Head of caudate nucleus (tissue), 42 donors: ENCODE measurements at places on chromosomes 11 and 22.

GRCh38 chr11:43489869-43490465 is 131.2 kb downstream of the TTC17 start:
- DNase-seq, result no peak

DNA sequence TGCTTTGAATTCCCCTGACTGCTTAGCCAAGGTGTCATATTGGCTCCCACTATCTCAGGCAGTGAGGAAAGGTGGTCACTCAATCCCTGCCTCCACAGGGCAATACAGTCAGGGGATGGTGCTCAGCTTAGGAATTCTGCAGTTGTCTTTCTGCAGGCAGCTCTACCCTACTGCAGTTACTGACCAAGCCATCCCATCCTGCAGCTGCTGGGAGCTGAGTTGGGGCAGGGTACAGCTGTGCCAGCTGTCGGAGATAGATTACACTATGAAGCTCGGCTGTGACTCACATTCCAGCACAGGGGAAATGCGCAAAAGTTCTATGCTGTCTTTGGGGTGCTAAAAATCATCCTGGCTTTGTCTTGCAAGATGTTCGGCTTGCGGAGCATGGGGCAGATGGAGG is 4.4 kb upstream of the DAGLA start:
- DNase-seq, result no peak

- no peak for DNase-seq
Observed at GRCh38 chr11:31233425-31233824, 136.1 kb downstream of the DCDC1 start.

DNA sequence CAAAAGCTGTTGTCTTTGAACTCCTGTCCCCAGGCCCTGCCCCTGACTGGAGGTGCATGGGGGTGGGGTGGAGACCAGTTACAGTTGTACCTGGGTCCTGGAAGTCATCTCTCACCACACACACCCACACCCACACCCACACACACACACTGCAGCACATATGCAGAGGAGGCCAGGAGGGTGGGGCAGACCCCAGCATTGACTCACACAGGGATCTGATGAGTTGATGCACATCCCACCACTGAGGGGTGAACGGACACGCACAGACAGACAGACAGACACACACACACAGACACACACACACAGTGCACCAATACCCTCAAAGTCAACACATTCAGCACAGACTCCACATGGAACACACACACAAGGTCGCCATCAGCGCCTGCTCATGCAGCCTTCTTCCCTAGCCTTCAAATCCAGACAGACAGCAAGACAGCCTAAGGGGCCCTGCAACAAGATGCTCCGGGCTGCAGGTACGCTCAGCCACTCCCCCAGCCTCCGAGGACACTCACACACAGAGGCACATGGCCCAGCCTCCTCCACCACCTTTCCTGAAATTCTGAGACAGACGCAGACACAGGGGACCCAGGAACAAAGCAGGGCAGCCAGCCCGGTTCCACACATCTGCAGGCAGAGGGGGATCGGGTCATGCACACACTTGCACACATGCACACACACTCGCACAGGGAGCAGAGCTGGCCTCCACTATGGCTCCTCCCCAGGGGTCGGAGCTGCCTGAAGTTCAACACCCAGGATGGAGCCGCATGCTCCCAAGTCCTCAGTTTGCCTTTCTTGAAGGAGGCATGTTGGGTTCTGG is 26.5 kb downstream of the SYT7 start:
- DNase-seq, result peak; percentile 72

DNA sequence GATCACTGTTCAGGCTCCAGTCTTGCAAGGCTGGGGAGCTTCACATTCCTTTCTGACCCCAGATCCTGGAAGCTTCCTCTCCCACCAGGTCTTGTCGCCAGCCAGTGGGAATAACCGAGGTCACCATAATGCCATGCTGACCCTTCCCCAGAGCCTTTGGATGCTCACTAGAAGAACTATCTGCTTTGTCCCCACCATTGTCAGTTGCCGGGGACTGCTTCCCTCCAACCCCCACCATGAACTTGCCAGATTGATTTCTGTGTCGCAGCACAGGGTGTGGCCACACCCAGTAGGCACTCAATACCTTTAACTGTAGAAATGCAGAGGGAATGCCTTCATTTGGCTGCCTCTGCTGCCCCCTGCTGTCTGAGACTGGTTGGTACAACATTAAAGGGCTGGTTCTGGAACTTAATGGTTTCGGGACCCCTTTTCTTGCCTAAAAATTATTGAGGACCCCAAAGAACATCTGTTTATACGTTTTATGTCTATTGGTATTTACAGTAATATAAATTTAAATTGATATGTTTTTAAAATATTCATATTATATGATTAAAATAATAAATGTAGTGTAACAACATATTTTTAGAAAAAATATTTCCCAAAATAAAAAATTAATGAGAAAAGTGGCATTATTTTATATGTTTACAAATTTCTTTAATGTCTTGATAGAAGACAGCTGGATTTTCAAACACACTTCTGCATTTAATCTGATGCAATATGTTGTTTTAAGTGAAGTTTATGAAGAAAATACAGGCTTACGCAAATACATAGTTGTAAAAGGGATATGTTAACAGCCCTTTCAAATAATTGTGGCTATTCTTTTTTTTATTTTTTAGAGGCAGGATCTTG is 6.7 kb upstream of the GDPD5 start:
- DNase-seq, result peak; percentile 53

GRCh38 chr22:46575911-46576555 is 38.6 kb upstream of the CELSR1 start:
- no peak for DNase-seq

GRCh38 chr22:27747396-27748221 is 53.9 kb downstream of the MN1 start:
- no peak for DNase-seq

DNA sequence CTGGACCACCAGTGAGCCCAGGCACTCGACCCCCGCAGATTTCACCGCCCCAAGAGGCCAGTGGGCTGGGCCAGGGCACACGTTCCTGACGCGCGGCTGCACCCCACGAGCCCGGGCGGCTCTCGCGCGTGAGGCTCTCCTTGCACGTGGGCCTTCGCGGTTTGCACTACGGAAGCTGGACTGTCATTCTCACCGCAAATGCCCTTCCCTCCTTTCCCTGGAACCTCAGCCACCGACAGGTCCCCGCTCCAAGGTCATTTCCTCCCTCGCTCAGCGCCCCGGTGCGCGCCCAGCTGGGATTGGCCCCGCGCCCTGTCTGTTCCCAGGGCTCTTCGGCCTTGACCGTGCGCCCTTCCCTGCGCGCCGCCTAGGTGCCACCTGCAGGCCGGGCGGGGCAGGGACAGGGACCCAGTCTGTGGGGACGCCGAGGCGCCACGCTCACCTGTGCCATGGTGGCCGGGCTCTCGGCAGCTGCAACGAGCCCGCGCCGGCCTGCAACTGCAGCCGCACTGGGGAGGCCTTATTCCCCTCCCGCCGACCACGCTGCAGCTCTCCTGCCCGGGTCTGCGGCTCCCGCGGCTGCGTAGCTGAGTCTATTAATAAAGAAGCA is 2.1 kb upstream of the CPT1A start:
- DNase-seq, result peak; percentile 64

DNA sequence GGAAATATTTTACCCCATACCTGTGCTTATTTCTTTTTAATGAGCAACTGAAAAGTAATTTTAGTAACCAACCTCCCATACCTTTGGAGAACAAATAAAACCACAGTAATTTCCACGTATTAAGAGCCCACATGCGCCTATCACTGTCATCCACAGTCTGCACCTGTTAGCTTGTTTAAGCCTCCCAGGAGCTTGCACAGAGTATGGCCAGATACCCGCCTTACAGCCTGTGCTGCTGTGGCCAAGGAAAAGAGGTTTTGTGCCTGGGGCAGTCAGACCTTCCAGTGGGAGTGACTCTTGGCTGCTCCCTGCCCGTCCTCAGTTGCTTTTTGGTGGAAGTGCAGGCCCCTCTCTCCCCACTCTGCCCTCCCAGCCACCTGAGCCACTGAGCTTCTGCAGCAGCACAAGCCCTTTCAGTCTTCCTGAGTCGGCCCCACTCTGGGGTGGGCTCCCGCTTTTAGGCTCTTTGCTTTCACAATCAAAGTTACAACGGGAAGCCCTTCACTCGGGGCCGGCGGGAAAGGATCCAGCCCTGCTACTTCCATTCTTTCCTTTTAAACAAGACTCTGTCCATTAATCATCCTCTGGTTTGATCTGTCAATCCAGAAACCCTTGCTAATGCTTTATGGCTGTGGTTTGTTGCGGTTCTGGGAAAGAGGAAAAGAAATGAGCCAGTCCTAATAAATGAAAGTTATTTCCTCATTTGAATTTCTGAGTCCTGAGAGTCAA is 308.8 kb downstream of the TBC1D22A start:
- no peak for DNase-seq

DNA sequence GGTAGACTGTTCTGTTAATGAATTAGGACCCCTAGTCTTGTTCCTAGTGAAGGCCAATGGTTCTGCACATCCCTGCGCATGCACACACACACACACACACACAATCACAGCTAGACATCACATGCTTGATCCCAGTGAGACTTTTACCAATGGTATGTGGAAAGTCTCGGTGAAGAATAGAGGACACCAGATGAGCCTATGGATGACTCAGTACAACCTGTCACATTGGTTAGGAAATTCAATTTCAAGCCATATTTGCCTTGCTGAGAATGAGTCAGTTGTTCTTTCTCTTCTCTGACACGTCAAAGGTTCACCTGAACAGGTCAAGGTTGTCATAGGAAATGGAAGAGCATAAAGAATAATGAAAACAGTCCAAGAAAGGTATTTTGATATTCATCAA is 122.0 kb downstream of the SLC17A6 start:
- DNase-seq, result no peak

- DNase-seq, result no peak
Observed at GRCh38 chr22:27765706-27766291, 35.8 kb downstream of the MN1 start.

DNA sequence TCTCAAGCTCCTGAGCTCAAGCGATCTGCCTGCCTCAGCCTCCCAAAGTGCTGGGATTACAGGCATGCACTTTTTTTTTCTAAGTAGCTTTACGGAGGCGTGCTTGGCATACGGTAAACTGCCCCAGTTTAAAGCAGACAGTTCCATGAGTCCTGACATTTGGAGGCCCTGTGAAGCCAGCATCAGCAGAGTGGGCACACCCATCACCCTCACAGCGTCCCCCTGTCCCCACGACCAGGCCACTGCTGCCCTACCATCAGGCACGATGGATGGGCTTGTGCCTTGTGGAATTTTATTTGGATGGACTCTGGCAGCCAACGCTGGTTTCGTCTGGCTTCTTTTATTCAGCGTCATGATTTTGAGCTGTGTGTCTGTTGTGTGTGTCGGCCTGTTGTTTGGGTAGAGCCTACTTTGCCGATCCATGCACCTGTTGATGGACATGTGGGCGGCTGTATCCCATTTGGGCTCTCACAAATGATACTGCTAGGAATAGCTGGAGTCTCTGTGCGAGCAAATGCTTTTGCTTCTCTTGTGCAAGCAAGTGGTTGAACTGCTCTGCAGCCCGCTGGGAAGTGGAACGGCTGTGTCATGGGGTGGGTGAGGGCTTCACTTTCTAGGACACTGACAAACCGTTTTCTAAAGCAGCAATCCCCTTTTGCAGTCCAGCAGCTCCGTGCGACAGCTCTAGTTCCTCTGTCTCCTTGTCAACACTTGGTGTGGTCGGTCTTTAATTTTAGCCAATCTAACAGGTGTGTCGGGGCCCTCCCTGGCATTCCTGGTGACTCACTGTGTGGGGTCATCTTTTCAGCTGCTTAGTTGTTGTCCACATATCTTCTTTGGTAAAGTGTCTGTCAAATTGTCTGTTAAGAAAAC is 23.8 kb downstream of the KCNQ1 start:
- no peak for DNase-seq

GRCh38 chr11:78977009-78977408 is 402.3 kb upstream of the NARS2 start:
- no peak for DNase-seq

- no peak for DNase-seq
Observed at GRCh38 chr11:70916351-70916750, 336.0 kb downstream of the SHANK2 start.

DNA sequence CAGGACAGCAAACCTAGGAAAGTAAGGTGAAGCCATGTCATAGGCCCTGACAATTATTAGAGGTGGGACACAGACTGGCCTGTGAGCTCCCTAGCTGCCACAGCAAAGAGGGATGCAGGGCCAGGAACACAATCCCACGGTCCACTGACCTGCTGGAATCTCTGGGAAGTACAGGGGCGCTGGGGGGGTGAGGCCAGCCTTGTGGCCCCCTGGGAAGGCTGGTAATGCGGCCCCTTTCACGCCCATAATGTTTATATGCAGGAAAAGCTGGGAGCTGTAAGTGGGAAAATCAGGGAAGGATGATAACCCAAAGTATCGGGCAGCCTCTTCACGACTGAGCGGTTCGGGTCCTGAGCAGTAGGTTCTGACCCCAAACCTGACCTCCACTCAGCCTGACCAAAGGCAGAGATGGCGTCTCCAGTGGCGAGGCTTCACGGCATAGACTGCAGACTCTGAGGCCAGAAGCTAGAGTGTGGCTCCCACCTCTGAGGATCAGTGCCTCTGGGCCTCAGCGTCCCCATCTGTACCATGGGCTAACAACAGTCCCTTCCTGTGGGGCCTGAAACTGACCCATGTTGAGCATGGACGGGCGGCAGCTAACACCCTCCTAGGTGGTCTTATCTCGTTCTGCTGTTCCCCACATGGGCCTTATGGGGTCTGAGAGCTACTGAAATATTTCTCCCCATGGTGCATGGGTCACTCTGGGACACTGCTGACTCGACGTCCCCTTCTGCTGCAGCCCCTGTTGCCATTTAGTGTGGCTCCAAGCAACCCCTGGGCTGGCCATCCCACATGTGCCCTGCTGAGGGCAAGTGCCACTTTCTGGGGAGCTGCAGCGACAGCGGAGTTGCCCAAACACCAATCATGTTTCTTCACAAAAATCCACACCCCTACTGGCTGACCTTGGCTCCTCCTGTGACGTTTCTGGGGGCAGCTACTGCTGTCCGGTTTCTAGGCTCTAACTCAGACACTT is 101.8 kb downstream of the PHF21B start:
- no peak for DNase-seq

GRCh38 chr11:15845261-15845660 is 511.1 kb downstream of the SOX6 start:
- DNase-seq, result peak; percentile 15

GRCh38 chr11:11520231-11521015 is 101.4 kb downstream of the GALNT18 start:
- no peak for DNase-seq

DNA sequence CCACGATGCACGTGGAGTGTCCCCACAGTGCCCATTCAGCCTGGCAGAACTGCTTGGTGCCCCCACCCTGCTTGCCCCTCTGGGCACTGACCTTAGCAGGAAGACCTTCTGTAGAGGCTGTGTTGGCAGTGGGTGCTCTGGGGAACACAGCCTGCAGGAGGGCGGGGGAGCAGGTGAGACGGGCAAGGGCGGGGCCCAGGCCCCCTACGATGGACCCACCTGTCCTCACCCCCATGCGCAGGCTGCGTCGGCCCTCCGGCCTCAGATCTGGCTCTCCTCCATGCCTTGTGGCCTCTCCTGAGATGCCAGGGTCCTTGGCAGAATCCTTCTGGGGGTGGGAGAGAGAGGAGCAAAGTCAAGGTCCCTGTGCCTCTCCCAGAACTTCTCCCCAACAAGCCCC is 10.9 kb downstream of the CDC42BPG start:
- DNase-seq, result no peak

GRCh38 chr11:69350040-69350439 is 56.1 kb downstream of the MYEOV start:
- DNase-seq, result no peak

GRCh38 chr11:46898396-46899095 is 19.8 kb downstream of the LRP4 start:
- DNase-seq, result no peak
